Iris pigment epithelial cell (primary cell): ENCODE measurements at places on chromosomes 11 and 22.

GRCh38 chr22:47329727-47330650, 567.5 kb downstream of the TBC1D22A start:
- no peak for DNase-seq

DNA sequence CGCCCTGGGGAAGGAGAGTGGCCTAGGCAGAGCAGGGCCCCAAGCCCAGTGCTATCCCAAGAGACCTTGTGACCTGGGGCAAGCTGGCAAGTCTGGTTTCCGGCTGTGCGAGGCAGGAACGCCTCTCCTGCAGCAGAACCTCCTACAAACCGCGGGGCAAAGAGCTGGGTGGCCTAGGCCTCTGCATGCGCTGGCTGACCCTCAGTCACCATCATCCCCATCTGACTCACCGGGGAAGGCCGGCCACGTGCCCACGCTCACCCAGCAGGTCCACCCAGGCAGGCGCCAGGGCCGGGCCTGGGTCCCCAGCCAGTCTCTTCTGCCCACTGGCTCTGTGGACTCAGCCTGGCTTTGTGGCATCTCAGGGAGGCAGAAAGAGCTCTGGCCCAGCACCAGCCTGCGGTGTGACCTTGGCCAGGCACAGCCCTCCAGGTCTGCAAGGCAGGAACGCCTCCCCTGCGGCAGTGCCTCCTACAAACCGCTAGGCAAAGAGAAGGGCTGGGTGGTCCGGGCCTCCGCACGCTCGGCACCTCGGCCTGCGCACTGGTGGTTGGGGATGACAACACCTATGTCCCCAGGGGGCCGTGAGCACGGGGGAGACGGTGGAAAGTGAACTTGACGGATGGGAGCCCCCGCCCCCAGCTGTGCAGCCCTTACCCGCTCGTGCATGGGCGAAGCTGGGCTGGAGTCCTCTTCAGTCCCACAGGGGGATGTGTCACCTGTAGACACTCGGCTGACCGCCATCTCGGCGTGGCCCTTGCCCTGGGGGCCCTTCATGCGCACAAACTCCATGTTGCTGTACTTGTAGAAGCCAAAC, 38.2 kb downstream of the KIAA0930 start:
- no peak for DNase-seq

GRCh38 chr11:134272381-134273316, 3.5 kb upstream of the GLB1L3 start:
- peak; percentile 41 for DNase-seq

GRCh38 chr11:44531636-44532035, 33.8 kb upstream of the CD82 start:
- DNase-seq: no peak

DNA sequence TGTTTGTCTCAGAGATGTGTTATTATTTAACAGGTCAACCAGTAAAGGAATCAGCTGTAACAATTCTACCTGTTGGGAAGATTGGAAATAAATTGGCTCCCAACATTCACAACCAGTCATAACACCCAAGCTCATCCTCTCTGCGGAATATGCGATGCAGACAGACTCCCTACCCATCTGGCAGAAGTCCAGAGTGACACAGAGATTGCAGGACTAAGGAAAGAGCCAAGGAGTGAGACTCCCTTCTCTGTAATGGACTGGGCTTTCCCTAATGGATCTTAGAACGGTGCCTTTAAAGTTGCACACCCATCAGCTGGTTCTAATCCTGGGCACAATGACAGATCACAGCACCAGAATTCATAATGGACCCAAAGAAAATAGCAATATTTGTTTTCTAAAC, 27.8 kb upstream of the UBASH3B start:
- DNase-seq: no peak

DNA sequence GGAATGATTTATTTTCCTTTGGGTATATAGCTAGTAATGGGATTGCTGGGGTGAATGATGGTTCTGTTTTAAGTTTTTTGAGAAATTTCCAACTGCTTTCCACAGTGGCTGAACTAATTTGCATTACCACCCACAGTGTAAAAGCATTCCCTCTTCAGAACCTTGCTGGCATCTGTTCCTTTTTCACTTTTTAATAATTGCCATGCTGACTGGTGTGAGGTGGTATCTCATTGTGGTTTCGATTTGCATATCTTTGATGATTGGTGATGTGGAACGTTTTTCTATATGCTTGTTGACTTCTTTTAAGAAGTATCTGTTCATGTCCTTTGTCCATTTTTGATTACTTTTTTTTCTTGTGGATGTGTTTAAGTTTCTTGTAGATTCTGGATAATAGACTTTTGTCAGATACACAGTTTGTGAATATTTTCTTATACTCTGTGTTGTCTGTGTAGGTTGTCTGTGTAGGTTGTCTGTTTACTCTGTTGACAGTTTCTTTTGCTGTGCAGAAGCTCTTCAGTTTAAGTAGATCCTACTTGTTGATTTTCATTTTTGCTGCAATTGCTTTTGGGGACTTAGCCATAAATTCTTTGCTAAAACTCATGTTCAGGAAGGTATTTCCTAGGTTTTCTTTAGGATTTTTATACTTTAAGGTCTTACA, 291.8 kb upstream of the DDI1 start:
- DNase-seq: no peak

- DNase-seq: peak; percentile 23
Measured at GRCh38 chr11:66676931-66677598, 622 bp downstream of the RBM4B start.
